ENCODE measurements at places on chromosomes 12 and 14.

- DNase-seq = no peak
Observed at GRCh38 chr12:65636436-65636835, 187.8 kb upstream of the HMGA2 start.

DNA sequence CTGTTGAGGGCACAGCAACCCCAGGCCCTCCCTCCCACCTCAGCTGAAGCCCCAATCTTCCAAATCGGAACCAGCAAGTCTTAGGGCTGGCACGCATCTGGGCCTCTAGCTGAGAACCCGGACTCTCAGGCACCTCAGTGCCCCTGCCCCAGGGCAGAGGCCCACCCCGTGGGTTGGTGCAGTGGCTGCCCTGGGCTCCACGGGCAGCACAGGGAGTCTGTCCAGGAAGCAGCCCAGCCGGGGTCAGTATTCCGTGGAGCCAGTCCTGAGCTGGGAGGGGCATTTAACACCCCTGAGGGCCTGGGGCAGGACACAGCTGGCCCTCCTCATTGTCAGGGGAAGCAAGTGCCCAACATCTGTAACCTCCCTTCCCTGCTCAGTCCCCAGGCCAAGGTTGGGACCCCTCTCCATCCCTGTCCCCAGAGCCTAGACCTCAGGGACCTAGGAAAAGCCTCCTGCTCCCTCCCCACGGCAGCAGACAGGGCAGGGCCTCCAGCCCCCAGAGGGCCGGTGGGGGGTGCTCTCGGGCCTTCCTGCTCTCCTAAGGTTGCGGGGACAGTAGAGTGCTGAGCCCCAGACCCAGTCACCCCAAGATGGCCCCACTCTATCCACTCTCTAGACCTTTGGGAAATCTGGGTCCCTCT, 36.5 kb downstream of the SLC6A12 start:
- DNase-seq = no peak

DNA sequence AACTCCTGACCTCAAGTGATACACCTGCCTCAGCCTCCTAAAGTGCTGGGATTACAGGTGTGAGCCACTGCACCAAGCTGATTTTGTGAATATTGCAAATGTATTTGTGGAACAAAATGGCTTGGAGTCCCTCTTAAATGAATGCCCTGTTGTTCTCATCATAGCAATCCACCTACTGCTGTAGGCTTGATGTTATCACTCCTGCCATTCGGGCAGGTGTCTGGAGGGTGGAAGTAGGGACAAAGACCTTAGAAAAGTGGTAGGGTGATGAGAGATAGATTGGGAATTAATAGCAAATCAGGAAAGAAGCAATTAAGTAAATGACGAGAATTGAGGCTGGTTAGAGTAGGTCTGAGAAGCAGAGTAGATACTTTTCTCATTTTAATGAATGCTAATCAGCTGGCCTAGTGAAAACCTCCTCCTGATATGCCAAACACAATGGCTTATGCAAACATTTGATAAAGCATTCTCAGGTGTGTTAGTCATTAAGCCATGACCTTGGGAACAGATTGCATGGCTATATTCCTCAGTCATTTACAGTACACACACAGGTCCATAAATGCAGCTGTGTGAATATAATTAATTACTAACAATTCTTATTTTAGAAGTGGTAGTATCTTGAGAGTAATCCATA, 60.5 kb upstream of the USP44 start:
- DNase-seq = peak; percentile 88

DNA sequence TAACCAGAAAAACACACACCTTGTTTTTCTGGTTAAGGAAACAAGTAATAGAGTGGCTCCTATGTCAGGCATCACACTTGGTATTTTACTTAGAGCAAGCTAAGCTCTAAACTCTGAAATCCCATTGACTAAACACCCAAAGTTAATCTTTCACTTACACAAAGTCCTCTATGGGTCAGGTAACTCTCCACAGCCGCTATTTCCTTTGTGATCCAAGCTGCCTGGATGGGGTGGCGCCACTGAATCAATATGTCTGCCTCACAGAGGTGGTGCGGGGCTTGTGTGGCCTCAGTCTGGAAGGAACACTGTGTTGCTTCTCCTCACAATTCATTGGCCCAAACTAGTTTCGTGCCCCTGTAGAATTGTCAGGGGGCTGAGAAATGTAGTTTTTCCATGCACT, 160.0 kb upstream of the E2F7 start:
- DNase-seq = no peak

GRCh38 chr12:76921100-76921471, 42.3 kb upstream of the CSRP2 start:
- DNase-seq = no peak

DNA sequence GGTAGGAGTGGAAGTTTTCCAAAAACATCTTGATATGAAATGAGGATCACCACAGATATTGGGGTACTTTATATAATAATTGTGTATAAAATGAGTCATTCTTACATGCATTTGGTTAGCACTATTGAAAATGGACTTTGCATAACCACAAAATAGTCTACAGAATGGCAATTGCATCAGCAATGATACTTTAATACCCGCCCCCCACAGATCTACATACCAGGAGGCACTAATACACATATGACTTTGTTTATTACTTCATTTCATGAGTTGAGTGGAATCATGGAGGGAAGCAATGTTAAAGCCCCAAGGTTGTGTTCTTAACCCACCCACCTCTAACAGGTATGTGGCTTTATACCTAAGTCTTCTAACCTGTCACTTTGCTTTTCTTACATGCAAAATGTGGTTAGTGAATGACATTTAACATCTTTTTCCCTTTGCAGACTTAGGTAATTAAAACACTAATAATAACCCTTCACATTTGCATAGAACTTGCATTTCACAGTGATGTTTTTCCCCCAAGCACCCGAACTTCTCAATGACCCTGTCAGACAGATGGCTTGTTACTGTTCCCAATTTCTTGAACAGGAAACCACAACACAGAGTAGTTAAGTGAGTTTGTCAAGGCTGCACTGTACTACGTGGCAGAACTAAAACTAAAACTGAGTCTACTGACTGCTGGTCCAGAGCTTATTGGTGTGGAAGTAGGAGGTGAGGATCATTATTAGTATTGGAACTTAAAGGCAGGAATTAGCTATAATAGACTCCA, 101.9 kb downstream of the NPAS3 start:
- no peak for DNase-seq

DNA sequence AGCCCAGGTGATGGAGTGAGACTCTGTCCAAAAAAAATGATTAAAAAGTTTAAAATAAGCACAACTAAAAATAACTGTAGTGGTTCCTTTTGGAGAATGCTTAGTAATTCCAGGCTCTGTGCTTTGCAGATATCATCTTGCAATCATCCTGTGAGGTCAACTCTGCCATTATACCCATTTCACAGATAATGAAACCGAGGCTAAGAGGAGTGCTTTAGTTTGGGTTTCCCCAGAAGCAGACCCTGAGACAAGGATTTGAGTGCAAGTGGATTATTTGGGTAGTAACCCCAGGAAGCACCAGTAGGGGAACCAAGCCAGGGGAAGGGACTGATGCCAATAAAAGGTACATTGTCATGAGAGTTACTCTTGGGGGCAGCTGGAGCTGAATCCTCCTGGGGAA, 44.7 kb downstream of the RIN3 start:
- DNase-seq = no peak

DNA sequence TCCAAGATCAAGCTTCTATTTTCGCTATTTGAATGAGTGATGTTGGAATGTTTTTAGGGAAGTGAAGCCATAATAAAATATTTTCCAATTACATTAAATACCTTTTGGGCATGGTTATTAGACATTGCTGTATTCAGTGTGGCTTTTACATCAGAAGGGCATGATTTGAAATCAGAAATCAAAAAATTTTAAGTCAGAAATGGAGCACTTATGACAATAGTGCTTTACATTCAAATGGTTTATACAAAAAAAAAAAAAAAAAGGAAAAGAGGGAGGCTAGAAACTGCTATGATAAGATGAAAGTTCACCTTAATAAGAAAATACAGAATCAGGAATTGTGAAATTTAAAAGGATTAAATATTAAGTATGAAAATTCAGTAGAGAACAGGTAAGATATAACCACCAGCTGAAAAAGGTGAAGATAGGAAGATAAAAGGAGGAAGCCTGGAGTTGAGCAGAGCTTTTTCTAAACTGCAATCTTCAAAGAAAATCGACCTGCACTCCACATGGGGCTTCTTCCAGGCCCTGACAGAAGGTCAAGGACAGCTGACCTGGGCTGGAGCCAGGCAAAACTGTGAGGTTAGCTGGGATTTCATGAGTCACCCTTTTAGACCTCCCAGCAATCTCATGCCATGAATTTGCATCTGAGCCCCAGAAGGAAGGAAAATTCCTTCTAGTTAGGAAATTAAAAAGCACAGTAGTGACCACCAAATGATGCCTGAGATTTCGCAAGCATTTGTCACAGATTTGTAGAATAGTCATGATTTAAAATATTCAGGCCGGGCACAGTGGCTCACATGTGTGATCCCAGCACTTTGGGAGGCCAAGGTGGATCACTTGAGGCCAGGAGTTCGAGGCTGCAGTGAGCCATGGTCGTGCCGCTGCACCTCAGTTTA, 23.4 kb upstream of the BMP4 start:
- no peak for DNase-seq

- peak; percentile 79 for DNase-seq
Observed at GRCh38 chr12:81128930-81129554, 51.2 kb downstream of the ACSS3 start.

GRCh38 chr12:59084511-59085375, 164.4 kb upstream of the LRIG3 start:
- no peak for DNase-seq

- no peak for DNase-seq
Observed at GRCh38 chr14:20823859-20824258, 21.2 kb upstream of the RNASE1 start.

- DNase-seq = no peak
Observed at GRCh38 chr14:104296388-104297312, 158.3 kb downstream of the KIF26A start.

GRCh38 chr14:98923596-98923995, 348.4 kb downstream of the BCL11B start:
- DNase-seq = no peak

- DNase-seq = no peak
Observed at GRCh38 chr14:22118899-22119477, 445.4 kb upstream of the OR4E1 start.

GRCh38 chr14:102278631-102278935, 26.4 kb downstream of the MOK start:
- no peak for DNase-seq

DNA sequence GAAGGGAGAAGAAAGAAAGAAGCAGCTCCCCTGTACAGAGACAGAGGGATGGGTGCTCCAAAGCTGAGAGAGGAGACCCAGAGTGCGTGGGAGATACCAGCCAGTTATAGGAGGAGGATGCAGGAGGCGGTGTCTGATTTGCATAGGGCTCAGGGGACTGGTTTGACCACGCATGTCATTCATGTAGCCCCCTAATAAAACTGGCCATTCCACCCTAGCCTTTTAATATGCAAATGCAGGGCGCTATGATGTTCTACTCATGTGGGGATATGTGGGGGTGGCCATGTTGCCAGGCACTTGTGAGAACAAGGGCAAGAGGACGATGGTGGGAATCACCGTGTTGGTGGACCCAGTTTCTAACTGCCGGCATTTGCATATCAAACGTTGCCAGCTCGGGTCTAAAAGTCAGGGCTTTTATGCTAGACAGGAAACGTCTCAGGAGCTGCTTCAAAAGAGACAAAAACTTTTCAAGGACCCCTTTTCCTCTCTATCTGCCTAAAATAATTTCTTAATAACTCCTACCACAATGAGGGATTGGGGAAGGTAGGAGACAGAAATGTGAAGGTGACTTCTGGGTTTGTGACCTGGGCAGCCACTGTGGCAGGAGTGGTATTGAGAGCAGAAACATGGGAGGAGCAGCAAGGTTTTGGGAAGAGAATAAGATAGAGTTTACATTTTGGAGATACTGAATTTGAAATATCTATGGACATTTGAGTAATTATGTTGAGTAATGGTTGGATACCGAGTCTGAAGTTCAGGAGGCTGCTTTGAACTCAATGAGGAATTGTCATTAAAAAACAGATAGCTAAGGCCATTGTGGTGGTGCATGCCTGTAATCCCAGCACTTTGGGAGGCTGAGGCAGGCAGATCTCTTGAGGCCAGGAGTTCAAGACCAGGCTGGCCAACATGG, 2.2 kb upstream of the ATXN3 start:
- no peak for DNase-seq

DNA sequence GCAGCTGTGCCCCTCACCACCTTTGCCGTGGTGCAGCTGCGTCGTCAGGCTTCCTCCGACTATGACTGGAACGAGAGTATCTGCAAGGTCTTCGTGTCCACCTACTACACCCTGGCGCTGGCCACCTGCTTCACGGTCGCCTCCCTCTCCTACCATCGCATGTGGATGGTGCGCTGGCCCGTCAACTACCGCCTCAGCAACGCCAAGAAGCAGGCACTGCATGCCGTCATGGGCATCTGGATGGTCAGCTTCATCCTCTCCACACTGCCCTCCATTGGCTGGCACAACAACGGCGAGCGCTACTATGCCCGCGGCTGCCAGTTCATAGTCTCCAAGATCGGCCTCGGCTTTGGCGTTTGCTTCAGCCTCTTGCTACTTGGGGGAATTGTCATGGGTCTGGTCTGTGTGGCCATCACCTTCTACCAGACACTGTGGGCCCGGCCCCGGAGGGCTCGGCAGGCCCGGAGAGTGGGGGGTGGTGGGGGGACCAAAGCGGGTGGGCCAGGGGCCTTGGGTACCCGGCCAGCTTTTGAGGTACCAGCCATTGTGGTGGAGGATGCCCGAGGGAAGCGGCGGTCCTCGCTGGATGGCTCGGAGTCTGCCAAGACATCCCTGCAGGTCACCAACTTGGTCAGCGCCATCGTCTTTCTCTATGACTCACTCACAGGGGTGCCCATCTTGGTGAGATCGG, 2.6 kb downstream of the GPR162 start:
- no peak for DNase-seq

DNA sequence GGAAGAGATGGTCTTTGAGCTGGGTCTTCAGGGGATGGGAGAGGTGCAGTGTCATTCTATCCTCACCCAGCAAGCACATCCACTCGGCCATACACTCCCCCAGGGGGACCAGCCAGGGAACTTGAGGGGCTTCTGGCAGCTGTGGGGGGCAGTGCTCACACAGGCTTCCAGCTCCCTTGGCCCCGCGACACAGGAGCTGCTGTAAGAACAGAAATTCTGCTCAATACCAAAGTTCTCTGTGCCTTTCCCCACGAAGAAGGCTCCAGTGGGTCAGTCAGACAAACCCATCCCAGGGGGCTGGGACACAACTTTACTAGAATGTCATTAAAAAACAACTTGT, 289.1 kb upstream of the RTL1 start:
- DNase-seq = no peak

DNA sequence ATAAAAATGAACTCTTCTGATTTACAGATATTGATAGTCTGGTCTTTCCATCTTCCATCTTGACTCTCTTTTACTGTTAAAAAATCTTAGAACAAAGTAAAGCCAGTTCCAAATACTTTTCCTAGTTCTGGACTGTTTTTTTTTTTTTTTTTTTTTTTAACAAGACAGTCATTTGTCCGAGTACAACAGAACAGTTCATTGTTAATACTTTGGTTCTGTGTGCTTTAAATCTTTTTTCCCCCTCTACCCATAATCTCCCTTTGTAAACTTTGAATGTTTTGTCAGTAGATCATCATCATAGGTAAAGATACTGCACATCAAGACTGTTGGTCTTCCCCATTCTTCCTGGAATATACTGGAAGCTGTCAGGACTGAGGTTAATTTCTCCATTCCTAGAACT, 38.0 kb downstream of the ADIPOR2 start:
- no peak for DNase-seq

GRCh38 chr12:21823581-21823980, 49.1 kb upstream of the KCNJ8 start:
- no peak for DNase-seq
